GM19239 (cell line): ENCODE measurements at places on chromosomes 13 and 19.

- DNase-seq: no peak
These were observed 55.0 kb upstream of the MAB21L1 start for GRCh38 chr13:35531526-35531925.

DNA sequence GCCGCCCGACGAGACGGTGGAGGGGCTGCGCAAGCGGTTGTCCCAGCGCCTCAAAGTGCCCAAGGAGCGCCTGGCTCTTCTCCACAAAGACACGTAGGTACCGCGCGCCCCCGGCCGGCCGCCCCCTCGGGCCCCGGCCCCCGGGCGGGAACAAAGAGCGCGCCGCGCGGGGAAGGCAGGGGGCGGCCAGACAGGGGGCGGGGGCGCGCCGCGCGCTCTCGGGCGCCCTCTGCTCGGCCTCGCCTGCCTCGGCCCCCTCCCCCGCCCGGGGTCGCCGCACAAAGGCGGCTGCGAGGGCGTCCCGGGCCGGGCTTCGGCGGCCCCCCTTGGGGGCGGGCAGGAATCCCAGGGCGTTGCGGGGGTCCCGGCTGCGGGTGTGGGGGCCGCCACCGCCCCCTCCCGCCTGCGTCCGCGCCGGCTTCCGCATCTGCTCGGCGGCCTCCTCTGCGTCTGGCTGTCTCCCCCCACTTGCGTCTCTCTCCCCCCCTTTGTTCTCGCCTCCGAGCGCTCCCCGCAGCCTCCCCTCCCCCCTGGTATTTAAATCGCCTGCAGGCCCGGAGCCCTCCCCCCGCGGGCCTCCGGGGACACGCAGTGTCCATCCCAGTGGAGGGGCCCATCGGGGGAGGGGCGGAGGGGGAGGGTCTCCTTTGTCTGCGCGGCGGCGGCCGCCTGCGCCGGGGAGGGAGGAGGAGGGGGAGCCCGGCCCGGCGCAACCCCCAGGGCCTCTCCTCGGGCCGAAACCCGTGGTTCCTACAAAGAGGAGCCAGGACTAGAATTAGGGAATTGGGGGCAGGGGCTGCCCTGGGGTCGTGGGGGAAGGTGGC is 2.3 kb downstream of the MIDN start:
- no peak for DNase-seq

- DNase-seq: no peak
These were observed 6.1 kb downstream of the RANBP3 start for GRCh38 chr19:5971714-5972354.

DNA sequence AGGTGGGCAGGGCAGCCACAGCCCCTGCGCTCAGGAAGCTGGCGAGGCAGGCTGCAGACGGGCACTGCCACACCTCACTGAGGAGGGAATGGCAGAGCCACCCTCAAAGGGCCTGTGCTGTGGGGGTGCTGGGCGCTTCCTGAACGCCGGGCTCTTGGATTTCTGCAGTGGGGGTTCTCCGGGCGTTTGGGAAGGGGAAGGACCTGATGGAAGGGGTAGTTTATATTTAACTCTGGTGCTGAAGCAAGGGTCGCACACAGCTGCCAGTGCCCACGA is 10.5 kb downstream of the GNA11 start:
- DNase-seq: no peak

DNA sequence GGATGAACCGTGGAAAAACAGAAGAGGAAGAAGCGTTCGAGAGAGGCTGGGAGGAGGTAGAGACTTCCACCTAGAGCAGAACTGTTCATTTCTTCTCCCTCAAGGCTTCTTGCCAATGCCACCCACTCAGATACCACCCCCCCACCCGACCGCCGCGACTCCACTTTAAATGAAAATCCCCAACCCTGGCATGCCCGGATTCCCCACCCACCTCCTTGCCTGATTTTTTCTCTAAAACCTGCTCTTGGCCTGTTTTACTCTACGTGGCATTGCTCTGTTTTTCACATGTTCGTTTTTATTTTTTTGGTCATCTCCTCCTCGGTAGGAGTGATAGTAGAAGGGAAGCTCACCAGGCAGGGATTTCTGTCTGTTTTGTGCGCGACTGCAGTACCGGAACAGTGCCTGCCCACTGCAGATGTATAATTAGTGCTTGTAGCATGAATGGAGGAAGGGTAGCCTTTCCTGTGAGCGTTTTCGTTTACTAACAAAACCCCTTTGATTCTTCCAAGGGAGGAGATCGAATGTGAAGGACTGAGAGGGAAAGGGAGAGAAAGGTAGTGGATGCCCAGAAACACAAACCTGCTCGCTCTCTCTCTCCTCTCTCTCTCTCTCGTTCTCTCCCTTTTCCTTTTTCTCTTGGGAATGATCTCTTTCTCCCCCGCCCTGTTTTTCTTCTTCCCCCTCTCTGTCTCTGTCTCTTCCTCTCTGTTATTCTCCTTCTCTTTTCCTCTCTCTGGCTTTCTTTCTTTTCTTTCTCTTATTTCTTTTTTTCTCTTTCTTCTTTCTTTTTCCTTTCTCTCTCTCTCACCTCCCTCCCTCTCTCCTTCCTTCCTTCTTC is 2.2 kb downstream of the CD70 start:
- no peak for DNase-seq

DNA sequence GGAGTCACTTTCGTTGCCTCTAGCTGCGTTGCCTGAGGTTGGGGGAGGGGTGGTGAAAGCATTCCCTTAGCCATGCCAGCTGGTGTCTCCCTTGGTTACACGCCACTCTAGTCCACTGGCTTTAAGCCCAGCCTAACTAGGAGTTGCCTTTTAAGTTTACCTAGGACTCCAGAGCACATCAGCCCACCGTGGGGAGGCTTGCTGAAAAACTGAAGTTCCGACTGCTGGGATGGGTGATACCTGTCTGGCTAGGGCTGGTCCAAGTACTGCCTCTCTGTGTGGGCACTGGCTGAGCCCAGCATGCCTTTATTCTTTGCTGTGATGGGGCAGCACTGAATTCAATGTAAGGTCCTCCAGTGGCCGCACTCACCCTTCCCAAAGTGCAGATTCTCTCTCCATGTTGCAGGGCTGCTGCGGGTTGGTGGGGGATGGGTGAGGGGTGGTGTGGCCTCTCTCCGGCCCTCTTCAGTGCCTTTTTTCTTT is 11.8 kb upstream of the CEACAM1 start:
- DNase-seq: no peak

DNA sequence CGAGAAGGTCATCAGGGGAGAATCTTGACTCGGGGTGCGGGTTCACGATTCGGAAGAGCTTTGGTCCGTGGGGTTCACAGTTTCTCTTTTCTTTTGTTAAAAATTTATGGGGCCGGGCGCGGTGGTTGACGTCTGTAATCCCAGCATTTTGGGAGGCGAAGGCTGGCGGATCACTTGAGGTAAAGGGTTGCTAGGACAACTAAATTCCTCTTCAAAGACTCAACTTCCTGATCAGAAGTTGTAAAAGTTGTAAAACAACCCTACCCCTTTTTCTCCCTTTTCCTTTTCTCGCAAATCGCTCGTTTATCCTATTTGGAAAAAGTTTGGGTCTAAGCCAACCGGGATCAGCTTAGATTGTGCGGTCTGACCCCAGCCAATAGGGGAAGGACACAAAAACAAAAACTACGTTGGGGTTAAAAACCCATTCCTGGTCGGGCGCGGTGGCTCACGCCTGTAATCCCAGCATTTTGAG is 673 bp downstream of the ZNF486 start:
- no peak for DNase-seq

- DNase-seq: no peak
These were observed 530.6 kb downstream of the KLF12 start for GRCh38 chr13:73603646-73604045.

- no peak for DNase-seq
These were observed 23.4 kb upstream of the TBC1D4 start for GRCh38 chr13:75505327-75505726.

DNA sequence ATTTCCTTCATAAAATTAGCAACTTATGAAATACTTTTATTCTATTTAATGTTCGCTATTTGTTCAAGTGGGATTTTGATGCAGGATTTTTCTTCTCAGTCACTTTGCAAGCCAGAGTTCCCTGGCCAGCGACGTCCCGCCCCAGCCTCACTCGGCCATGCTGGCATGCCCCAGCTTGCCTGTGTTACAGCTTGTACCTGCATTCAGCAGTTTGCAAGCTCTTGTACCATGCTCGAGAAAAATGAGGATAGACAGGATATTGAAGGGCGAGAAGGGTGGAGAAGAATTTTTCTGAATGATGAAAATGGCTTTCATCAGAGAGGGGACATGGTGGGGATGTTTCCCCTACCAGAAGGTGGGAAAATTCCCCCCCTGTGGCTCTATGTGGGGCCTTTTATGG is 2180.2 kb upstream of the PCDH20 start:
- DNase-seq: no peak

DNA sequence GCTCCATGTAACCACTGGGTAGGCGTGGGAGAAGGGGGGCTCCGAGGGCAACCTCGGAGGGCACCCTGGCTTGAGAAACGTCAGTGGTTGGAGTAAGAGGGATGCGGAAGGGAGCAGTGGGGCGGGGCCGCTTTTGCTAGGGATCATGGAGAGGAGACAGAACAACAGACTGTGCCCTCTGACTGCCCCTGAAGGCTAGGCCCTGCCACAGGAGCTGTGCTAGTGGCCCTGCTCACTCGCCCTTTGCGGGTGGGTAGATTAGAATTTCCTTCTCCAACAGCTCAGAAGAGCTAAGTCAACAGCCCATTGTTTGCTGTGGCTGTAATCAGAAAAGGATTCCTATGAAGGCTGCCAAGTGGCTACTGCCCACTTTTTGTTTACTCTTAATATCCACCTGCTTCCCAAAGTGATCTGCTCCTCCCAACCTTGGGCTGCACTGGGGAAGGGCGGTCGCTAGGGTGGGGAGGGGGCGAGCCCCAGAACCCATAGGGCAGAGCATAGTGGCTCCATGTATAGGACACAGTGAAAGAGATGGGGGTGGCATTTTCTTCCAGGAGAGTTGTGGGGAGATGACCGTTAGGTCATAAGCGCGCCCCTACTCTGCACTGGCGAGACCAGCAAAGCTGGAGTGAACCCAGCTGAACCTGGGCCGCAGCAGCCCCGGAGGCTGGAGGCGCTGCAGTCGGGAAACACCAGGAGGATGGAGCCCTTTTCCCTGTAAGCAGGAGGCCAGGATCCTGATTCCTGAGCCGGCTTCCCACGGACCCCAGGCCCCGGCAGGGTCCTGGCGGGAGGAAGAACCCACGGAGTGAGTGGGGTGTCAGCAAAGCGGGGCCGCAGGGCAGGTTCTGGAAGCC is 1.9 kb upstream of the C1QTNF9 start:
- DNase-seq: no peak

GRCh38 chr13:104143760-104144416 is 1077.7 kb upstream of the SLC10A2 start:
- no peak for DNase-seq

DNA sequence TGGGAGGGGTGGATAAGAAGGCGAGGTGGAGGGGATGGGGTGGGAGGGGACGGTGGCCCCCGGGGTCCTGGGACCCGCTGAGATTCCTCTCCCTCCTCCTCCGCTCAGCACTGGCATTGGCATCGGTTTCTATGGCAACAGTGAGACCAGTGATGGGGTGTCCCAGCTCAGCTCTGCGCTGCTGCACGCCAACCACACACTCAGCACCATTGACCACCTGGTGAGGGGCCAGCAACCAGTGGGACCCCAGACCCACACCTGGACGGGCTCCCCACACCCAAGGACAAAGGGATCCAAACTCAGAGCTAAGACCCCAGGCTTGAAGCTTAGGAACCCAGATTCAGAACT is 5.9 kb downstream of the TTYH1 start:
- no peak for DNase-seq

DNA sequence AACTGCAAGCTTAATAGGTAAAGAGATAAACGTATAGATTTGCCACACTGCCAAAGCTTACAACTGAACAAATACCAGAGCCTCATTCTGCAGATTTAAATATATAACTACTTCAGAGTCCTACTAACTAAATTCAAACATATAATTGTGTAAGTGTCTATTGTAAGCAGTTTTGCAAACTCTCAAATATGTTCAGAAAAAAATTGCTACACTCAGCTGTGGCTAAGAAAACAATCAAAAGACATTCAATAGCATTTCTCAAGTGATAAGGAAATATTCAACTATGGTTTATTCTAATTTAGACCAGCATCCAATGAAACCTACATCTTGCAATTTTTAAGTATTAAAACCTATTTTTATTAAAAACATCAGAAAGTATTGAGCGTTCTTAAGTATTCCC is 202.4 kb downstream of the KCTD12 start:
- DNase-seq: no peak

- DNase-seq: no peak
These were observed 552.0 kb downstream of the RFC3 start for GRCh38 chr13:34369931-34370330.

- DNase-seq: no peak
These were observed 815.9 kb upstream of the KLHL1 start for GRCh38 chr13:70923863-70924752.

- no peak for DNase-seq
These were observed 260.0 kb downstream of the FGF14 start for GRCh38 chr13:102141625-102142472.

DNA sequence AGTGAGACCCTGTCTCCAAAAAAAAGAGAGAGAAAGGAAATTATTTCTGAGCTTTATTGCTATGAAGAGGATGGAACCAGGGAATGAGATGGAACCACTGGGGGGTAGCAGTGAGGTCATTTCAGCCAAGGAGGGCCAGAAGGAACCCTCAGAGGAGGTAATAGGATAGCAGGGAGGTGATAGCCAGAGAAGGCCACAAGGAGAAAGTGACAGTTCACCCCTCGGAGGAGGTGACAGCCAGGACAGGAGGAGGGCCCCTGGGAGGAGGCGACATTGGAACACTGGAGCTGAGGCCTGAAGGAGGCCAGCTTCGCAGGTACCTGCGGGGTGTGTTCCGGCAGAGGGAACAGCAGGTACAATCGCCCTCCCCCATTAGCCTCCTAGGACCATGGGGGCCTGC is 675 bp upstream of the PGPEP1 start:
- DNase-seq: no peak

- no peak for DNase-seq
These were observed 1.6 kb downstream of the BRSK1 start for GRCh38 chr19:55285229-55285890.
